ENCODE measurements at places on chromosomes 6 and 20.

DNA sequence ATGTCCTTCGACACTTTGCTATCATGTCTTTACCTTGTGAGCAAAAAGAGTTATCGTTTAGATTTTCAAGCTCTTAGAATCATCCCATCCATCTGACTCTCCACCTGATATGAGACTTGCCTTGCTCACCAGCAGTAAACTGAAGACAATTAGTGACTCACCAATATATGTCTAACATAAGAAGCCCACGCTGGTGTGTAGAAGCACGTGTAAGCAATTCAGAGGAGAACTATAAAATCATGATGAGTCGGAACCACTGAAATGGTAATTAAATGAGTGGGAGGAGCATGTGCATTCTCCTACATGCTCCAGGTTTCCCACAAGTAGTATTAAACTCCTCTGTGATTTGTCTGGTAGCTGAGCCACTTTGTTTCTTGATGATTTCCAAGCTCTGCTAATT lies 181.6 kb upstream of the RNF217 start:
- no peak for DNase-seq

DNA sequence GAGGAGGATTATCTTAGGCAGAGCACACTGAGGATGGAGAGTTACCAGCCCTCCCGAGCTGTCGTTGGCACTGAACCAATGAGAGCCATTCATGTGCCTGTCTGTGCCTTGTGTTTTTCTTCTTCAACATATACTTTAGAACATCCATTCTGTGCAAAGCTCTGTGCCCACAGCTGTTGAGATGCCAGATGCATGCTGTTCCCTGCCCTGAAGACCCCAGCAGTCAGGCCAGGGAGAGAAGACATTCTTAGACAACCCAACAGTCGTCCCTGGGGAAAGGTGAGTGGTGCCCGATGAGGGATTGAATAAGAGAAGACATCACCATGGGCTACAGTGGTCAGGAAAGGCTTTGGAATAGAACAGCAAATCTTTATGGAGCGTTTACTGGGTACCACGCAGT lies 114.1 kb downstream of the NRN1 start:
- no peak for DNase-seq

DNA sequence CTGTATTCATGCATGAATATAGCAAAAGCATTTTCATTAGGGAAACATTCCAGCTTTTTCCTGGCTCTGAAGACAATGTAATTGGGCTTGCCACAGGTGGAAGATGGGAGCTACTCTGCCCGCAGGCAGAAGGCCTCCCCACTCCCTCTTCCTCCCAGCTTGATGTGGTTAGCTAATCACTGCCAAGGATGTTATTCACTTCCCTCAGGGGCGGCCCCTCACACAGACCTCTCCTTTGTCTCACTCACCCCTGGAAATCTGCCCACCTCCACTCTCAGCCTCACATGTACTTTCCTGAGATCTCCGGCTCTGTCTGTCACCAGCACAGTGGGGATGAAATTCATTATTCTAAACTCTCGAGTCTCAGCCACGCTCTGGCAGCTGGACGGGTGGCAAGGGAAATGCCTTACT lies 100.7 kb downstream of the ANKRD60 start:
- DNase-seq: no peak

DNA sequence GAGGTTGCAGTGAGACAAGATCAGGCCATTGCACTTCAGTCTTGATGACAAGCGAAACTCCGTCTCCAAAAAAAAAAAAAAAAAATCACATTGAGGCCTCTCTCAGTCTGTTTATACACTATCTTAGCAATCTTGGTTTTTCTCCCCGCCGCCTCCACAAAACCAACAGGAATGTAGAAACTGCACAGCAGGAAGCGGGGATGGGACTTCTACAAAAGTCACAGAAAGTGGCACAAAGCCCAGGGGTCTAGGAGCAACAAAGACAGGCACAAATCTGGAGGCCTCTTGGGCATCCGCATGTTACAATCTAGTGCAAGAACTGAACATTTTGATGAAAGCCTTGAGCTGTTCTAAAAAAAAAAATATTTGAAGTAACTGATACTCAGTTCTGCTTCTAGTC lies 48.6 kb downstream of the KDM1B start:
- no peak for DNase-seq

All from brain pericyte (primary cell).